ENCODE measurements at places on chromosomes 2 and 18.

DNA sequence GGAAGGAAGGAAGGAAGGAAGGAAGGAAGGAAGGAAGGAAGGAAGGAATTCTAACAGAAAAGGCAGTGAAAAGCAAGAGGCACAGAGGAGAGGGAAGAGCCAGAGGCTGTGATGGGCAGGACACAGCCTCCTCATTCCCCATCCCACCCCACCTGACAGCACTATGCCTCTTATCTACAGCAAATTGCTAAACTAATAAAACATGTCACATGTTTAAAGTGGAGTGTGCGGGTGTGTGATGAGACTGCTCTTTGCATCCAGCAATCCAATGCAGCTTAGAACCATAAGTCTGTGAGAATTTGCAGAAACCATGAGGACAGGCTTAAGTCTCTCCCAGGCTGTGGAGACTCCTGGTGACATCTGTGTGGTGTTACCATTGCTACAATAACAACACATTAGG, 108.4 kb upstream of the ALK start:
- no peak for DNase-seq

DNA sequence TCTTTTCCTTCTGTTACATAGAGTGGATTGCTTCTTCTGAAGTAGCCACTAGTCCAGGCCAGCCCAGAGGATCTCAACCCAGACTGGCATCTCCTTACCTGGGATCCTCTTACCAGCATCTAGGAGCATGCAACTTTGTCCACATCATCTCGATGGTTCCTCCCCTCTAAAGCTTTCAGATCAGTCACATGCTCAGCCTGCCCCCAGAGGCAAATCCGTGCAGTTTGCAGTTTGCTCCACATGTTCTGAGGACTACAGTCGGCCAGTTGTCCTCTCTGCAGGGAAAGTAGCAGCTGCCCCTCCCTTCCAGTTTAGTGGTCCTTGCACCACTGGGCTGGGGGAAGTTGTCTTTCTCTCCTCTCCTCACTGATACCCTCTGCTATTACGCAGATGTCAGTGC, 259.8 kb upstream of the APCDD1 start:
- DNase-seq = no peak

GRCh38 chr2:120590841-120591240, 144.8 kb upstream of the GLI2 start:
- DNase-seq = no peak

- DNase-seq = peak; percentile 79
Observed at GRCh38 chr2:41990688-41991087, 57.1 kb upstream of the PKDCC start.

GRCh38 chr2:224837558-224837957, 121.4 kb upstream of the CCDC195 start:
- peak; percentile 92 for DNase-seq

GRCh38 chr2:84904717-84905174, 710 bp upstream of the TMSB10 start:
- peak; percentile 68 for DNase-seq

DNA sequence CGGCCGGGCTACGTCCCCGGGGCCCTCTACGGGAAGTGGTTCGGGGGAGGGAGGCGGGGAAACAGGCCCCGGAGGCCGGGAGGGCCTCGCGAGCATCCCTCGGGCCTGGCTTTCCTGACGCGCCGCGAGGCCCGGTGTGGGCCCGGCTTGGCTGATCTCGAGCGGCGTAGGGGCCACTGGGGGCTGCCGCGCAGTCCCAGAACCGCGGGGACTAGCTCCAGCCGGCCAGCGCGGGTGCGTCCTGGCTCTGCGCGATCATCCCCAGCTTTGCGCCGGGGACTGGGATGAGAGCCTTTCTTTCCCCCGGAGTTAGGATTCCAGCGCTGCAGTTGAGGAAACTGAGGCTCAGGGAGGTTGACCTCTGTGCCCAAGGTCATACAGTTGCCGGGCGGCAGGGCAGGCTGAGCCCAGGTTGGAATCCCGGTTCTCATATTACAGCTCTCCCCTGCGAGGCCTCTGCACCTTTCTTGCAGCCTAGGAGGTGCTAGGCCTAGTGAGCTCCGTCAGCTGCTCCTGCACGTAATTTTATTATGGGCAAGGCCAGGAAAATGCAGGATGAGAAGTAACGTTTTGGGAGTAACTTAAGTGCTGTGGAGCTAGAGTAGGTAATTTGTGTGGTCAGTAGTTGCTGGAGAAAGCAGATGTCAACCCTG, 501 bp downstream of the LPIN1 start:
- no peak for DNase-seq

- no peak for DNase-seq
Observed at GRCh38 chr2:164091673-164092072, 355.9 kb upstream of the FIGN start.

GRCh38 chr18:55096263-55096951, 137.1 kb upstream of the CCDC68 start:
- DNase-seq = peak; percentile 77

DNA sequence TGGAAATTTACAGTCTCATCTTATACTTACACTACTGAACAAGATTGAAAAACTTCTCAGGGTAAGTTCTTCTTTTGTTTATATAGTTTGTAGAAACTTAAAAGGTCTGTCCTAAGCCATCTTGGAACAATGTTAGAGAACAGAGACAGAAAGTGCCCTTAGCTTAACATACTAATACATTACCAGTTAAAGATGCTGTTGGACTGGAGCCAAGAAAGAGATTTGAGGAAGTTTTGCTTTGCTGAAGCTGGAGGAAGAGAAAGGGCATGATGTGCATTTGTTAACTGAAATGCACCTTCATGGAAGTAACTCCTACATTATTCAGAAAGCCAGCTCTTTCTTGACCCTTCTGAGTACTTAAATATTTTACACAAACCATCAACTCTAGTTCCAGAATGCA, 66.5 kb upstream of the TNFRSF11A start:
- no peak for DNase-seq

DNA sequence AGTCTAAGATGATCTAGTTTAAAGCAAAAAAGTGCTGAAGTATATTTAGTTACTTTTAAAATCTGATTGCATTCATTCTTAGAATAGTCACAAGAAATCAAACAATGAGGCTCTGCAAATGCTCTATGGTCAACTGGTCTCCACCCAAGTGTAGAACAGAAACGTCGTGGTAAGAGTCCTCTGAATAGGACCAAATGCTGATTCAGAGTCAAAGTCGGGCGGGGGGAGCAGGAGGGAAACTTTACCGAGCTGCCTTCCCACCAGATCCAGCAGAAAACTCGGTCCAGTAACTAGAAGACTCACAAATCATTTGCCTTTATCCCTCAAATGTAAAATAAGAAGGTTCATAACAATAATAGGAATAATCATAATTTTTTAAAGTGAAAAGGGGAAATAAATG, 46.2 kb upstream of the PXDN start:
- DNase-seq = no peak

DNA sequence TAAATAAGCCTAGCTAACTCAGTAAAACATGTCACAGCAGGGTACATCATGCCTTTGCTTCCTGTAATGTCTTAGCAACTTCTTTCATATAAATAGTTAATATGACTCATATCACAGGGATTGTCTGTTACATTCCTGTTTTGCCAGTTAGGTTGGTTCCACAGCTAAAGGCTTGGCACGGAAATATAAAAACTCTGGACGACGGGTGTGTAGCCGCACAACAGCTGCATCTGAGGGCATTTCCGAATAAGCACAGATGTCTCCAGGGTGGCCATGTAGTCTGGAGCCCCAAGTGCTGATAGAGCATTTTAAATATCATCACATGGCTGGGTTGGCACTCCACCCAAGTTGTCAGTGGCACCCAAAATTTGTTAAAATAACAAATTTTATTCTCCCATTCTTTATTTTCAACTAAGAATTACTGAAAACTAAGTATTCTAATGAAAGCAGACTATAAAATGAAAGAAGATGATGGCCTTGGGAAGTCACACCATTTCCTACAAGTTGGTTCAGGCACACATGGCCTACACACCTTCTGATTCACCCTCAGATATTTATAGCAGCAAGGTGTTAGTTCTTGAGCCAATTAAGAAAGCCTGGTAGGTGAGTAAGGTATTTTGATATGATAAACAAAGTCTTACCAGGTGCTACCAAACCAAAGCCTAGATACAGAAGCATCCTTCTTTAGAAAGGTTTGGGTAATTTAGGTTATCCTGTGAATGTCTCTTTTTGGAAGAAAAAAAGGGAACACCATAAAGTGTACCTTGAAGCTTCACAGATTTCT, 61.8 kb upstream of the STK17B start:
- peak; percentile 65 for DNase-seq

- DNase-seq = no peak
Observed at GRCh38 chr2:121665504-121665903, 16.2 kb upstream of the CLASP1 start.

GRCh38 chr2:214192711-214193110, 218.1 kb upstream of the VWC2L start:
- DNase-seq = peak; percentile 12

GRCh38 chr2:44109166-44109565, 59.5 kb upstream of the PPM1B start:
- DNase-seq = no peak

- no peak for DNase-seq
Observed at GRCh38 chr2:86358957-86359356, 21.5 kb upstream of the REEP1 start.

- peak; percentile 26 for DNase-seq
Observed at GRCh38 chr18:31497836-31498573, at the start of gene DSG2. TSS of gene DSG2 (plus strand) at chr18:31498177. CDS start at chr18:31498252, 75 bp downstream.

DNA sequence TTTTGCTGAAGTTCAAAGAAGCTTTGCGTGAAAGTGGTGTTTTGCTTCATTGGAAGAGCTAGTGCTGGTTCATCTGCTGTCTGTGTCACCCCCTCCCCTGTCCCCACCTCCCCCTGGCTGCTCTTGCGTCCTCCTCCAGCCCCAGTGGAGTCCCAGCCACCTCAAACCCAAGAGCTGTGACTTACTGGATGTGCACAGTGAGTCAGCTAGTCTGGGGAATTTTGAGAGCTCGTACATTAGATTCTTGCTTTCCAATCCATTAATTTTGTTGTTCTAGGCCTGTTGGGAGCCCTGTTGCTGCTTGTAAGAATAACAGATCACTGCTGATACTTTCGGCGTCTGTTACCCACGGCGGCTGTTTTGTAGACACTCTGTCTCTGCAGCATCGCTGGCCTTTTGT, 412.1 kb downstream of the TSN start:
- no peak for DNase-seq

- no peak for DNase-seq
Observed at GRCh38 chr18:3726238-3726951, 276.4 kb downstream of the TGIF1 start.

DNA sequence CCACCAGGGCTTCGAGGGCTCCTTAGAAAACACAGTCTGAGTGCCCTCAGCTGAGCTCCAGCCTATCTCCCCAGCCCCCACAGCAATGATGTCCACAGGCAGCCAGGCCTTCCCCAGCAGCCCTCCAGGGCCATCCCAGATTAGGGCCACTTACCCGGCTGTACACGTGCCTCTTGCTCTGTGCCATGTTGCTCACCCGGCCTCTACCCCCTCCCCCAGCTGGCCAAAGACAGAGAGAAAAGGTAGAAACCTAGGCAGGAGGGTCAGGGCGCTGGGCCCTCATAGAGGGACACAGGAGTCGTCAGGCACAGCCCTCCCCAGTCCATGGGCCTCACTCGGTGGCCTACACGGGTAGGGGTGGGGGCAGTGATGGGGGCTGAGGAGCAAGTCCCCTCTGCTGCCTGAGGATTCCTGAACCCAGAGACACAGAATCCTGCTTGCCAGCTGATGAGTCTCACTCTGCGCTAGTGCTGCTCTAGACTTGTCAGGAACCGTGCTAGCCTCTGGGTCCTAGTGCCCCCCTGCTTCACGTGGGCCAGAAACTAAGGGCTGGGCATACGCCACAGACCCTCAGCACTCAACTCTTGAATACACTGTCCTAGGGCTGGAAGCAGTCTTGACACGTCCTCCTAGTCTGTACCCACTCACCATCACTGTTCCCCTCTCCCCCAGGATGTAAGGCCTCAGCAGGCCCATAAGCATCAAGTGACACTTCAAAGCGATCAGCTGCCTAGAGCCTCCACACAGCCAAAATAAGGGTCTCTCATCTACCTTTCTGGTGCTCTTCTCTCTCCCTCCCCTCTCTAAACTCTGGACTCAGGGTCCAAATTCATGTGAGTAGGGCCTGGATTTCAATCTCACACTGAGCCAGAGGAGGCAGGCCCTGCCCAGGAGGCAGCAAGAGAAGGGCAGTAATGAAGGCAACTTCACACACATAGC, at the start of gene DCTN1:
Gene DCTN1, minus strand, starts transcription at position 461 of the 939 bp plus-strand sequence. Its CDS starts 274 bp downstream, at position 187.
- DNase-seq = peak; percentile 64
